Endothelial cell (in vitro differentiated cells): ENCODE measurements at places on chromosomes 4 and X. TPM values are rescaled to one million over a fixed set of nuclear protein-coding genes. Genes with fewer than 3 reads are reported as not detected.
A peak's percentile ranks its signal among the peaks of the same experiment; 100 is the strongest.

DNA sequence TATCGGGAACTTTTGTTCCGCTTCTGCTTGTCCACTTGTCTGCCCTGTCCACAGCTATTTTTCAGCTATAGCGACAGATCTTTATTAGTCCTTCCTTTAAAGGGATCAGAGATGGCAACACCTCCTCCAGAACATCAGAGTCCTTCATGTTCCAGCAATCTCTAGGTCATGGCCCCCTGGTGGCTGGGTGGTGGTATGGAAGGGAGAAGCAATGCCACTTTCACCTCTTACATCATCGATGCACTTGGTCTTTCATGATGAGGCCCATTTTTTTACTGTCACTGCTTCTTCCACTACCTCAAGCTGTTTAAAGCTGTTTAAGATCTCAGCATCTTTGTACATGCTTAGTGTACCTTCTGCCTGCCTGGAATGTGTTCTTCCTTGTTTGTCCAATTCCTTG lies 106.7 kb downstream of the ARHGAP6 start:
- peak; percentile 11 for DNase-seq

GRCh38 chrX:51496501-51497291 lies at the start of gene NUDT11:
Gene NUDT11, minus strand, starts transcription at chrX:51496592. Its CDS starts 148 bp downstream, at chrX:51496444.
- DNase-seq = peak; percentile 70

- DNase-seq = no peak
These were observed 15.4 kb downstream of the IGFBP7 start for GRCh38 chr4:57094832-57095223.

The ERVMER34-1 gene
- 0.44 TPM for total RNA-seq

The NAP1L2 gene
- 11.5 TPM for total RNA-seq

The GASK1B gene
- 63.8 TPM for total RNA-seq
